Activated gamma-delta T cell treated with Interleukin-2 at 50 U/mL for 16 hours (primary cell): ENCODE measurements at places on chromosomes 13 and 19.

DNA sequence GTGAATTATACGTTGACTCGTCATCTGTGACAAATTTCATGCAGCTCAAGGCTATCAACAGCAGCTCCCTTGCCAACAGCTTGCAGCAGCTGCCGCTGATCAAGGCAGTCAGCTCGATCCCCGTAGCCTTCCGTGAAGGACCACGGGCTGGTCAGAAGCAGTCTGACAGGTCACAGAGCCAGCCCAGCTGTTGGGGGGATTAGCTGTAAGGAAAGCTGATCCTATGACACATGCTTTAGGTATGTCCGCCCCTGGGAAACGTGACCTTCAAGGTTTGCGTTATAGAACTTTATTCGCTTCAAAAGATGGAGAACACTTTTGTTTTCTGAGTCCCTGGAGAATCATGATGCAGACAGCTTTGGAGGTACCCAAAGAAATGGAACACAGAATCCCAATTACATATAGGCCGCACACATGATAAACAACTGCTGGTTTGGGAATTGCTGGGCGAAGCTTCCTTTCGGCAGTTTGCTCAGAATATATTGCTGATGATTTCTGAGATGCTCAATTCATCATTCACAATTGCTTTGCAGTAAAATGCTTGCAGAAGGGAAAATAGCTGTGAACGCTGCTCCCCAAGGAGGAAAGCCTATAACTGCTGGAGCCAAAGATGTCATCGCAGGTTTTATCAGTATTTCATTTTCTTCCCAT lies 62.6 kb upstream of the USP29 start:
- no peak for DNase-seq

DNA sequence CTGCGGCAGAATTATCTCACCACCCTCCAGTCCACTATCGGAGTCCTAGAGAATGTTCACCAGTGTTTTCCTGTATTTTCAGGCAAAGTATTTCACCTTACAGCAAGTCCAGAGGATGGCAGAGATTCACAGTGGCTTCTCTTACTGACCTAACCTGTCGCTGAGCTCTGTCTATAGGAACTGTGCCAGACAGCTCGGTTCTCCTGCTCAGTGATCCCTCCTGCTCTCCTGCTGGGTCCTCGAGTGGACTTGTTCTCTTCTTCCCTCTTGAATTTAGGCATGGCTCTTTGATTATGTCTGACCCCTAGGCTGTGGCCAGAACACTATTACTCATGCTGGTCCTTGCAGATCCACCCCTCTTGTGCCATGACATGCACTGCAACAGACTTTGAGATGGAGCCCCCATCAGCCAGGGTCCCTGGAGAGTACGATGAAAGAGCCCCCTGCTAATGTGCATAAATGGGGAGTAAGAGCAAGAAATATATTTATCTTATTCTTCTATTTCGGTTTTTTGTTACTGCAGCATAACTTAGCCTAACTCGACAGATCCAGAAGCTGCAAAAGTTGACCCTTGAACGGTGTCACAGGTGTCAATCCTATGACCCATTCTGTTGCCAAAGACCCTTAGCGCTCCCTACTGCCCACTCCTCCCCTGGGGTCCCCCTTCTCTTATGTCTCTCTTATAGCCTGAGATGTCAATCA lies 439.4 kb downstream of the ZNF536 start:
- no peak for DNase-seq

DNA sequence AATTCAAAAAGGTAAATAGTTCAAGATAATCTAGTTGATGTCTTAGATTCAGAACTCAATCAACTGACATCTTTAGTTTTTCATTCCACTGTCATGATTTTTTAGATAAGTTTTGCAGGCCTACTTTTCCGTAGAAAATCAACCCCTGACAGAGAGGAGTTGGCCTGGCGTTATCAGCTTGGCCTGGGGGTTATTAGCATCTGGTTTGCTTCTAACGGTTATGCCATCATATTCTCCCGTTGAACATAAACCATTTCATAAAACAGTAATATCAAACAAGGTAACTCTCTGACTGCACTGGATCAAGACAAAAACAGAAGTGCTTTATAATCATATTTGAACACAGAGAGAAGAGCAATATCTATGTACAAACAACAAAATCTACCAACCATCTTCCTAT lies 130.8 kb upstream of the PCDH20 start:
- DNase-seq, result no peak

DNA sequence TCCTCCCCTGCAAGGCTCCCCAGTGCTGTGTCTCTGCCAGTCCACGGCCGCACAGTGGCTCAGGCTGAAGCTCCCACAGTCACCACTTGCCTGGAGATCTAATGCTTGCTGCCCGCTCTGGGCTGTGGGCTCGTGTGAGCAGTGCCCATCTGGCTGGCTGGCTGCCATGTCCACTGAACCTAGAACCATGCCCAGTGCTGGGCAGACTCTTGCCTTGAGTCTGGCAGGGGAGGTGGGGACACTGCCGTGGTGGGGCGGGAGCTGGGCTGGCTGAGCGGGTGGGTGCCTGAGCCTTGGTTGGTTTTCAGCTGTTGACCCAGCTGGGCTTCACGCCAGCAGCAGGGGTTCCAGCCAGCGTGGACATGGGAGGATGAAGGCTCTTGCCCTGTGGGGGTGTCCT lies 52.3 kb downstream of the CRTC1 start:
- DNase-seq, result no peak

DNA sequence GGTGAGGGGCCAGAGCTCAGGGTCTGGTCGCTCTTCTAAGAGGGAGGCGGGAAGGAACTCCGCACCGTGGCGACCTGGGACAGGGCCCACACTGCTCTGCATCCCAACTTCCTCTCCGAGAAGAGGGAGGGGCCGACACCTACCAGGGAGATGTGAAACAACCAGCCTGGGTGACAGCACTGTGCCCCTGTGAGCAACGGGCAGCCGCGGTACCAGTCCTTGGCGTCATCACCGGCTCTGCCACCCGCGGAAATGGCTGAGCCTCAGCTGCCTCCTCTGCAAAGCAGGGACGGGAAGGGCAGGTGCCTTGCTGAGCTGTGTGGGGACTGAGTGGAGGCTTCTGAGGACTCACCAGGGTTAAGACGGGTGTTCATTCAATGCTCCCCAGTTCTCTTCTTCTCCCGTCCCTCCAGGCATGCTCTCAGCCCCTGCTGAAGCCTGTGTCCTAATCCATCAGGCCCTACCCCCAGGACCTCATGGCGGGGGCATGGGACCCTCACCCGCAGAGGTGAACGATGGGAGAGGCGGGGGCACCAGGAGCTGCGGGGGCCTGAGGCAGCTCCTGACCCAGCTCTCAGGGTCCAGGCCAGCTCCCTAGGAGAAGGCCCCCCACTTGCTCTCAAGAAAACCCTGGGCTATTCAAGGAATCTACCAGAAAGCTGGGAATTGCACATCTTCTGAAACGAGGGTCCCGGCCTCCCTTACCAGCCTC lies 9.3 kb downstream of the ZNF787 start:
- DNase-seq, result peak; percentile 41

GRCh38 chr19:49716154-49716553 lies 25.2 kb downstream of the CPT1C start:
- no peak for DNase-seq

- no peak for DNase-seq
Observed at GRCh38 chr13:77184455-77184854, 142.4 kb downstream of the MYCBP2 start.

DNA sequence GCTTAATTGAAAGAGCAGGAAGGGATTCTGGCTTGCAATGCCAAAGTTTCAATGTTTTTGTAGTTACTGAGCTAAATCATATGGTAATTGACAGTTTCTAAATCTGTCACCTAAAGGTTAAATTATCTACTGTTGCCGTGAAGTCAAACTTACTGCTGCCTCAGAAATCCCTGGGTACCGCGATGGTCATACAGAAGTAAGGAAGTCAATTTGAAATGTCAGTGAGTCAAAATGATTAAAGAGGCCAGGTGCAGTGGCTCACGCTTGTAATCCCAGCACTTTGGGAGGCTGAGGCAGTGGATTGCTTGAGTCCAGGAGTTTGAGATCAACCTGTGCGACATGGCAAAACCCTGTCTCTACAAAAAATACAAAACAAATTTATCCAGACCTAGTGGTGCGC lies 48.8 kb upstream of the TPM4 start:
- DNase-seq, result no peak

DNA sequence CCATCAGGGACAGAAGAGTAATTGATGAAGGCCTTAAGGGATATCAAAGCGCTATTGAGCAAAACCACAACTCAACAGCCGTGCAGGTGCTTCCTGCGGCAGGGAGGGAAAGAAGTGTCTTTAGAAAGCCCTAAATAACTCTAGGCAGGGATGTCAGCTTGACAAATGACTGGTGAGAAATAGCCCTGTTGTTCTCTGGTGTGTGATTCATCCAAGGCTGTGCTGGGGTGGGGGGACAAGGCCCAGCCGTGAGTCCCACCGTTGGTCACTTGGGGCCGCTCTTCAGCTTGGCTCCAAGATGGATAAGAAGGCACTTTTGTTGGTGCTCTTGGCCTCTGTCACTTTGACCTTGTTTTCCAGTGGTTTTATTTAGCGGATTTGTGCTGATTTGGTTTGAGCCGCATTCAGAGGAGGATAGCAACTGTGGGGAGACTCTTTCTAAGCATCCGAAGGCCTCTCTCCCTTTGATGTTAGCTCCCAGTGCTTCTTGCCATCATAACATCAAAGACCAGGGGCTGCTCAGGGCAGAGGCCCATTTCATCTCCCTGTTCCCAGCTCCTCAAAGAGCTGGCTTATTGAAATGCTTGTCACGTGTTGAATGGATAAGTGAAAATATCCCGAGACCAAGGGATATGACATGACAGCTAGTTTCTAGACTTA lies 130.3 kb upstream of the SERP2 start:
- peak; percentile 12 for DNase-seq

DNA sequence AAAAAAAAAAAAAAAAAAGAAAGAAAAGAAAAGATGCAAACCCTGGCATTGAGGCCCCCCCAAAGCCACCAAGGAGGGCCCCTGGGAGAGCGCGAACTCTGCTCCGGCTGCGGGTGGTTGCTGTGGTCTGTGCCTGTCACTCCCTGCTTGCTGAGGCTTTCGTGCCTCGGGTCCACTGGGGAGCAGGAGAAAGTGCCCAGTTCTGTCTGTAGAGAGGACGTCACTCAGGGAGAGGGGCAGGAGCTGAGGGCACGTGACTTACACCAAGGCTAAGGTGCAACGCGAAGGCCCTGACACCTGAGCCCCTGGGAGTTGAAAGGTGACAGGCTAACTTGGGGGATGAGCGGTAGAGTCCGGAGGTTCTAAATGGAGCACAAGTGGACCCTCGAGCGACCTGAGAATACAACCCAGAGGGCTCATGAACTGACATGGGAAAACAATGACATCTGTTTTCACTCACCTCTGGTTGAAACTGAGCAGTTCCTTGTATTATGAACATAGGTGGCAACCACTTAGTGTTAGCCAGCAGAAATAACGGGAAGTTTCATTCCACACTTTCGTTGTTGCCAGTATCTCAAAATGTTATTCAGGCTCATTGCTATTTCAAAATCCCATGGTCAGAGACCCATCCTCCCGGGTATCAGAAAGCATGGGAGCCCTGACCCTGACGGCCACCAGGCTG lies 69.2 kb upstream of the TM9SF2 start:
- DNase-seq, result no peak

GRCh38 chr13:98706446-98707110 lies 45.9 kb downstream of the SLC15A1 start:
- DNase-seq, result no peak

- DNase-seq, result no peak
Observed at GRCh38 chr13:89916551-89916950, 1430.9 kb upstream of the MIR17HG start.

- DNase-seq, result no peak
Observed at GRCh38 chr13:37344056-37344455, 238.6 kb upstream of the CSNK1A1L start.

- DNase-seq, result no peak
Observed at GRCh38 chr13:95115525-95115924, 185.7 kb downstream of the ABCC4 start.

- DNase-seq, result no peak
Observed at GRCh38 chr19:31270897-31271296, 78.3 kb downstream of the TSHZ3 start.

DNA sequence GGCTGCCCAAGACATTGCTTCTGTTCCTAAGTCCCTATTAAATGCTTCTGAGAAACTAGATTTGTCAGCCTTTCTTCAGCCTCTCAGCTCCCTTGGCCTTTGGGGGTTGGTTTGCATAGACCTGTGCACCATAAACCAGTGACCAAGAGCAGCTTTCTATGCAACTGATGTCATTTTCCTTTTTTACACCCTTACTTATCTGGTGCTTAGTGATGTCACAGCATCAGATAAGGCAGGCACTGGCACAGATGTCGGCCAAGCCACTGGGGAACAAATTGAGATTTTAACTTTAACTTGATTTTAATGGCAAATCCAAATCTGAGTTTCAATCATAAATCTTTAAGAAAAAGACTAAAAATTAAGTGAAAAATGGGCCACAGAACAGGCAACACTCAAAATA lies 59.8 kb downstream of the RUBCNL start:
- no peak for DNase-seq

DNA sequence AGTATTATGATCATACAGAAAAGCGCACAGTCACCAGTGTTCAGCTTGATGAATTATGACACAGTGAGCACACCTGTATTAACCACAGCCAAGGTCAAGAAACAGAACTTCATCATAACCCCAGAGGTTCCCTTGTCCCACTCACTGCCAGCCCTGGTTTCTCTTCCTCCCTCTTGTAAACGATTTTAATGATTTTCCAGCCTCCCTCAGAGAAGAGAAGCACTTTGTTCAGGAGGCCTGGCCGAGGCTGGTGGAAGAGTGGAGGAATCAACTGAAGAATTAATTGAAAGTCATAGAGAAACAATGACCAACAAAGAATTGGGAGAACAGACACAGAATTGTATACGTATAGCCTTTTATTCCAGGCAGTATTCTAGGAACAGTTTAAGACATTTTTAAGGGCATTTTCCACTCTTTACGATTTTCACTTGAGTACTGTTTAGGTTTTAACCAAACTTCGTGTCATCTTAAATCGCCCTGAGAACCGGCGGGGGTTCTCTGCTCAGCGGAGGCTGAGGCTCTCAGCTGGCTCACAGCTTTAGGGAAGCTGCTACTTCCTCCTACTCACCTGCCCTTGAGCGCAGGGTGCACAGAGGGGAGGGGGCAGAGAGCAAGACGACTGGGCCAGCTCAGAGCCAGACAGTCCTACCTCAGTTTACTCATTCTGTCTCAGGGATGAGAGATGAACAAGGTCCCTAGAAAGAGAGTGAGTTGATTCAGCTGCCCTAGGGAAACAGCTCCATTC lies 108.6 kb downstream of the AKAP11 start:
- DNase-seq, result no peak
